Renal cortical epithelial cell (primary cell): ENCODE measurements at places on chromosomes 4 and X. TPM values are rescaled to one million over a fixed set of nuclear protein-coding genes. Genes with fewer than 3 reads are reported as not detected.
A peak's percentile ranks its signal among the peaks of the same experiment; 100 is the strongest.

CD38 gene
- total RNA-seq: 0.52 TPM in 1 of 2 replicates, not detected in the other

VSIG4 gene
- not detected in 2 replicates for total RNA-seq

SSX4B gene
- not detected in 2 replicates for total RNA-seq

HPSE gene
- total RNA-seq: 2.7 and 3.8 TPM in 2 replicates

CYTL1 gene
- 5.0 TPM in 1 of 2 replicates, not detected in the other for total RNA-seq

GIMD1 gene
- total RNA-seq: not detected in 2 replicates

PABPC1L2A gene
- total RNA-seq: not detected in 2 replicates

MAGEC1 gene
- total RNA-seq: not detected in 2 replicates

ASB12 gene
- not detected in 2 replicates for total RNA-seq

USP26 gene
- total RNA-seq: not detected in 2 replicates

LGI2 gene
- total RNA-seq: under 0.01 and 2.4 TPM in 2 replicates

TNIP3 gene
- 0.30 and 0.35 TPM in 2 replicates for total RNA-seq

BEX2 gene
- total RNA-seq: 18.0 and 26.9 TPM in 2 replicates

TBC1D8B gene
- 8.3 and 17.1 TPM in 2 replicates for total RNA-seq

SLC9B1 gene
- total RNA-seq: 0.30 and 0.69 TPM in 2 replicates

DNA sequence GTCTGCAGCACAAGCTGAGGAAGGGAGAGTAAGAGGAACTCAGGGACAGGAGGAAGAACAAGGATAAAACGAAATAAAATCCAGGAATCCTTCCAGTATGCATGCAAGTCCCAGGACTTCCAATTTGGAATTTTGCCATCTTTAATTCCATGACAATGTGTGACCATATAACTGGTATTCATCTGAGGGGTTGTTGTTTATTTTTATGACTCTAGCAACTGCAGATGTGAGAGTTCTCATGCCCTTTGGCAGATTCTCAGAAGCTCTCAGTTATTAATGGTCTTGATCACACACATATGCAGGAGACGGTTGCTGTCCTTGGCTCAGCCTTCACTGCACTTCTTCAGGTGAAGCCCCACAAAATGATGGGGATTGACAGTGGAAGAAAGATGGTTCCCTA is 148.2 kb downstream of the SMIM20 start:
- no peak for DNase-seq

DNA sequence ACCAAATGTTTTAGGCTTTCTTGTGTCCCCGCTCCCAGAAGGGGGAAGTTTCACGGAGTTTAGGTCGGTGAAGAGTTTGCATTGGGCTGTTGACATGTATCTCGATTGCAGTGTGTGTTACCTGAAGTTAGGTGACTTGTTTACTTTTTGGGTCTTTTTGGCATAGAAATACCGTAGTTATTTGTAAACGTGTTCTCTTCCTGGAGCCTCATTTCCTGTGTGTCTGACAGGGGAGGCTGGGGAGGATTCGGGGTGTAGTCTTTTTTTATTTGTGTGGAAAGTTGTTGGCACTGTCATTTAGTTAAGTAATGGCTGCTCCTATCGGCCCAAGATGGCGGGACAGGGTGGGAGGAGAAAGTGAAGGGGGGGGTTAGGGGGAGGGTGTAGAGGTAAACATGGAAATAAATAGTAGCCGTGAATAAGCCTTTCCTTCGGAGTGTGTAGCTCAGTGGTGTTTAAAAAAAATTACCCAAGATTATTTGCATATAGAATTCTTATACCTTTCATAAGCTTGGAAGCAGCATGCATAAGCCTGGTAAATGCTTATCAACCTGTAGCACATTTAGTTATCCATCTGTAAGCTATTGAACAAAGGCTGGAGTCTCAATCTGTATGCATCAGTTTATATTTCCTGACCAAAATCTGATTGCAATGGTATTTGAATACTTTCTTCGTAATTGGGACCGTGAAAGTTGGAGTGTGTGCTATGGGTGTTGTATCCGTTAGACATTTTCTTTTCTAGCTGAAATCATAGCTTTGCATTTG is 1.6 kb downstream of the KDM6A start:
- DNase-seq: no peak

DNA sequence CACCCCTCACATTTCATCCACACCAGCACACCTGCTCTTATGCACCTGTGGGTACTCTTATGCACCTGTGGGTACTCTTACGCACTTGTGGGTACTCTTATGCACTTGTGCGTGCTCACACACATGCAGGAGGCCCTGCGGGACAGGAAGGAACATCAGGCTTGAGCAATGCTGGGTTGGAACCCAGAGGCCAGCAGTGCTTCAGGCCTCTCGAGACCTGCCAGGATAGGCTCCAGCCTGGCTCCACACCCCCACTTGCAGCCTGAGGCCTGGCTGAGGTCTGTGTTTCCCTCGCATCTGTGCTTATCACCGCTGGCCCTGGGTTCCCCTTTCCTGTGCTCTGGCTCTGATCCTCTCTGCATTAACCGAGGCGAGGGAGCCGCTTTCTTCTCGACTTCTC is 34.7 kb downstream of the SORCS2 start:
- DNase-seq: no peak

DNA sequence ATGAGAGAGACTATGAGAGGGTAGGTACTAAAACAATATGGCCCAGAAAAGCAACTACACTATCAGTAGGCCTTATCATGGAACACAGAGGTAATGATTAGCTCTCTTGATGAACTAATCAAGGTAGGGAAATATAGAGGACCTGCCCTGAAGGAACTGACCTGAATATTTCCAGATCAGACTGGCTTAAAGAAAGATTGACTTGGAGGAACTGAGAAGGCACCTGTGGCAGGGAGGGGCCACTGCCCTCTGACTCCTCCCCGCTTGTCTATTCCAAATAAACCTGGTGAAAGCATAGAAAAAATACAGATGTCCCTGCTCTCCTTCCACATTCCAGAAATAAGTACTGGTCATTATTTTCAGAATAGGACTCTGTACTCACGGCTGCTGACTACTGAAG is 5.5 kb downstream of the RPS6KA6 start:
- no peak for DNase-seq

DNA sequence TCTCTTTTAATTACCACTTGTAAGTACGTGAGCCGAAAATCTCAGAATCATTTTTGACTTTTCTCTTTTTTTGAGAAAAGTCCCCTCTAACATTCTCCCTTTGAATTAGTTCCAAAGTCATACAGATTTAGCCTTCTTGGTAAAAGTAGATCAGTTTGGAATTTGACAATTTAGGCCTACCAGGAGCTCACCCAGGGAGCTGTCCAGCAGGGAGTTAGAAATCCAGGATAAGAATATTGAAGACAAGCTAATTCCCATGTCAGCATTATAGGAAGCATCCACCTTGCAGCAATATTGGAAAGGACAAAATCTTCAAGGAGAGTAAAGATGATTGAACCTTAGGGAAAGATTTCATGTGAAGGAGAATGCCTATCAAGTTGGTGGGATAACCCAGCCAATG is 352.2 kb upstream of the CPEB2 start:
- DNase-seq: peak; percentile 21

DNA sequence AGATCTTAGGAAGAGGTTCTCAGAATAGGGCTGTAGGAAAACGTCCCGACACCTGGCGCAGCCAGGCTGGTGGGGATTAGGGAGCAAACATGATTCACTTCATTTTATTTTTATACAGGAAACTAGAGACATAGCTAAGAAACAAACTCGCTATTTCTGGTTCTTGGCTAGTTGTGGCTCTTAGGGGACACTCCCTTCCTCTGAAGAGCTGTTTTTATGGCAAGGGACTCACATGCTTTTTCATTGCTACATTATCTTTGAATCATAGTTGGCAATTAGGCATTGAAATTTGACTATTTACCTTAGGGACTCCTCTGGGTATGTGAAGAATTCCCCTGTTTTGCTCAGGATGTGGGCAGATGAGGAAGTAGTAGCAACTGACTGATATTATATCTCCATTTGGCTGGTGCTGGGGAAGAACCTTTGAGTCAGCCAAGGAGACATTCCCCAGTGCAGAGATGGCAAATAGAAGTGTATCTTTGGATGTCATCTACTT is 174.5 kb downstream of the SMIM20 start:
- peak; percentile 79 for DNase-seq

- DNase-seq: no peak
Measured at GRCh38 chr4:2222838-2223237, 19.1 kb downstream of the HAUS3 start.

GRCh38 chrX:80022363-80023031 is 7.9 kb downstream of the TBX22 start:
- no peak for DNase-seq

- no peak for DNase-seq
Measured at GRCh38 chr4:100302061-100303026, 112.1 kb upstream of the DDIT4L start.

GRCh38 chrX:11341274-11342201 is 48.3 kb downstream of the AMELX start:
- DNase-seq: peak; percentile 90

- DNase-seq: no peak
Measured at GRCh38 chr4:147104768-147105167, 159.1 kb upstream of the TTC29 start.

DNA sequence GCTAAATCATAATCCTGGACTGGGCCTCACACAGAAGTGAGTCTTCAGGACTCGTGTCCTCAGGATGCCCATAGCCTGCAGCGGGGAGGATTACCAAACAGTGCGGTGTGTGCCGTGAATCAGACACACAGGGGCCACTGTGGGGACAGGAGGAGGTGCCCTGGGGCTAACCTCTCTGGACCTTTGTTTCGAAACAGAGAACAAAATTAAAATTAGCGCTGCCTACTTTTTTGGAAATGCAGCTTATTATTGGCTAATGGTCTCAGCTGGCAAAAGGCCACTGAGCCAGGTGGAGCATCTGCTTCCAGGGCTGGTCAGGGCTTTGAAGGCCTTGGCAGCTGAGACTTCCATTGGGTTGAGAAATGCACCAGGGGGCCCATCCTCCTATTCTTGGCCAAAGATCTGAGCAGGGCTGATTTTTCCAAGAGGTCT is 236.2 kb downstream of the EVC2 start:
- DNase-seq: no peak

DNA sequence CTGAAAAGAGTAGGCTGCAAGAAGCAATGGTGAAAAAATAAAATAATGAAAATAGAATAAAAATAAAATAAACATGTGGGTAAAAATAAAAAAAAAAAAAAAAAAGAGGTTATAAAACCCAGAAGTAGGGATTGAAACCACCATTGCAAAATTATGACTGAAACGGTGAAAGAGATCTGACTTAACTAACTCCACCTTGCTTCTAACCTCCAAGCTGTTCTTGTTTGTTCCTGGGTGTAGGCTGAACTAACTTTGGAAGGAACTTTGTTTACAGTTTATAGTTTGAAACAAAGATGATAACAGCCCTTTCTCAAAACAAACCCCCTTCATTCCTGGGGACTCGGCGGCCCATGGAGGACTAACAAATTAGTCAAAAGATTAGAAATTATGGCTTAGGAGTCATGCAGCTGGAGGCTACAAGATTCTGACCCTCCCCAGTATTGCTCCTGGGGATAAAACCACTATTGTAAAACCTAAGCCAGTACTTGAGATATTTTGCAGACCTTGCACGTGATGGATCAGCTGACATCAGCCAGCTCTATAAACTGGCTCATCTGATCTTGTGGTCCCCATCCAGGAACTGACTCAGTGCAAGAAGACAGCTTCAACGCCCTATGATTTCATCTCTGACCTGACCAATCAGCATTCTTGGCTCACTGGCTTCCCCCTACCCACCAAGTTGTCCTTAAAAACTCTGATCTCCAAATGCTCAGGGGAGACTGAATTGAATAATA is 30.4 kb downstream of the DDX60L start:
- DNase-seq: peak; percentile 49

DNA sequence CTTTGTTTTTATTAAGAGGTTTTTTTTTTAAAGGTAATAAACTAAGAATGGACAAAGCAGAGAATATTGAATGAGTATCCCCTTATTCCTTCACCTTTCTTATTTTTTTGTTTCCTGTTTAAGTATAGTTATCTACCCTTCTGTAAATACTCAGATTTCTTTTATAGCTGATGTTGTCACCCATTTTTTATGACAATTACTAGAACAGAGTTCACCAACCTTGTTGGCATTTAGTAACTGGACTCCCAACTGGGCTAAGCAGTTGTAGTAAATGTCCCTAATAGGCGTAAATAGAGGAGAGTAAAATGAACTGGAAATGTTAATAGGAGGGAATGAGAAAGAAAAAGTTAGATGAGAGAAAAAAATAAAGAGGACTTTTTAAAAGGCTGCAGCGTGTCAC is 9.8 kb downstream of the PDLIM5 start:
- no peak for DNase-seq

DNA sequence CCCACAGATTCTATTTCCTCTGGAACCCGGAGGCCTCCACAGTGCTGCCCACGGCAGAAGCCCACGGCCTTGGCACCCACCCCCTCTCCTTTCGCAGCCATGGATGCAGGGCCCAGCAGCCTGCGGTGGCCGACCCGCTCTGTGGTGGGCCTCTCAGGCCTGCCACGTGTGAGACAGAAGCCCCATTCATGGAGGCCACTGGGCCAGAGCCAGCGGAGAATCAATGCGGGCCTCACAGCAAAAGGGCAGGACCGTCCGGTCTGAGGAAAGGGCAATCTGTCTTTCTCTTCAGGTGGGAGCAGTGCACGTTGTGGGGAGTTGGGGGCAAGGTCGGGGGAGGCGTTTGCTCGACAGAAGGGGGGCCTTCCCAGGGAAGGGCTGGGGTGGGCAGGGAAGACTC is 8.4 kb upstream of the HAUS7 start:
- DNase-seq: no peak
